Renal pelvis (tissue), 12 donors: ENCODE measurements at places on chromosomes 6 and 20.
A peak's percentile ranks its signal among the peaks of the same experiment; 100 is the strongest.

DNA sequence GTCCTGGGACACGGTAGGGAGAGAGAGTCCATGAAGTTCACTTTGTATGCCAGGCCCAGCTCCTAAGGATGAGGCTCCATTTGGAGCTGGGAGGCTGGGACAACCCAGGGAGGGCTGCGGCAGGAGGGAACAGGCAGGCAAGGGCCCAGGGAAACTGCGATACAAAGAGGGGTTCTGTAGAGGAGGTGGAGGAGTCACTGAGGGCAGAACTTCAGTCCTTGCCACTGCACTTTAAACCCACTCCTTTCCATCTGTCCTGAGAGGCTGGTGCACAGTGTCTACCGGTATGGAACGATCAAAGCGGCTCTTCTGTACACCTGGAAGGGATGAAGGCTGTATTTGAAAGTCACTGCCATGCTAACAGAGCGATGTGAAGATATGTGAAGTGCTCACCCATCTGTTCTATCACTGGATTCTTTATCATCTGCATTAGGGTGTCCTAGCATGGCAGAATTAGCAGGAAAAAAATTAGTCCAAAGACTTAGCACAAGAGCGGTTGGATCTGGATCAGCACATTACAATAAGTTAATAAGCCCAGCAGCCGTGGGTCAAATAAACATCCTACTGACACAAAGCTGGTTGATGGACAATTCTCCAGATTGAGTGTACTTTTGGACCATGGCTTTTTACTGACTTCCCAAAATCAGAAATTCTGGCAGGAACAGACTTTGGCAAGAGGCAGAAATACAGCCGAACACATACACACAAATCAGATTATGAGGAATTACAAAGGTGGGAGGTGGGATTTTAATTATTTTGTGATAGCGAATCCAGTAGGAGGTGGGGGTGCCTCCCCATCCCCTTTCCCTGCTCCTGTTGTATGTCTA, 20.9 kb upstream of the ZFAND3 start:
- no peak for DNase-seq

DNA sequence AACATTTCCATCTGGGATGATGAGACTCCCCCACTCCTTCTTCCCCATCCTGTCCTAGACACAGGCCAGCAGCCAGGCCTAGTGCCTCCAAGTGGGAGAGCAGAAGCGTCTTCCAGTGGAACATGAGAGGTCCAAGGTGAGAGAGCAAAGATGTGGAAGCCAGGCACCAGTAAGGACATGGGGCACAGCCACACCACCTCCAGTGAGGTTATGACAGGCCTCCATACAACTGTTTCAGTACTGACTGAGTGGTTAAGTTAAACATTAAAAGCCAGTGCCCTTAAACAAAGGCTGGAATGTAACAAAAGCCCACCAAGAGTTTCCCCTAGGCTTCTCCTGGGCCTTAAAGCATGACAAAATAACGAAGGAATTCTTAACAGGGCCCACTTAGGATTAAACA, 5.3 kb downstream of the ZBTB24 start:
- peak; percentile 33 for DNase-seq

- no peak for DNase-seq
These were observed 180.4 kb downstream of the AIG1 start for GRCh38 chr6:143241111-143241510.

GRCh38 chr6:82646231-82646615, 282.6 kb downstream of the TPBG start:
- DNase-seq, result no peak

- DNase-seq, result no peak
These were observed 46.9 kb upstream of the SMIM29 start for GRCh38 chr6:34295721-34296120.

GRCh38 chr6:96186094-96186493, 170.3 kb downstream of the FUT9 start:
- no peak for DNase-seq

DNA sequence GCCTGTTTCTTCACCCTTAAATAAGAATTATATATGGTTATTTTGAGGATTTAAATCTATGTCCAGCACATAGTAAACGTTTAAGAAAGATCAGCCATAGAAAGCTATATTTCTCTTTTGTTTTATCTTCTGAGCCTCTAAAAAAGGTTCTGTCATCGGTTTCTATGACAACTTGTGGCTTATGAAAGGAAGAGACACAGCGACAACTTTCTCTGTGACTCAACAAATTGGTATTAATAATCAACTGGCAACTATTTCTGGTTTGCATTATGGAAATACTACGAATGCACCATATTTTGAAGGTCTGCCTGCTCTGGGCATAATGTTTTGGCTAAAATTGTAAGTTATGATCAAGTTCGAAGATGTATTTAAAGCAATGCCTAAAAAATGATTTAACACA, 751.0 kb downstream of the CD109 start:
- no peak for DNase-seq

DNA sequence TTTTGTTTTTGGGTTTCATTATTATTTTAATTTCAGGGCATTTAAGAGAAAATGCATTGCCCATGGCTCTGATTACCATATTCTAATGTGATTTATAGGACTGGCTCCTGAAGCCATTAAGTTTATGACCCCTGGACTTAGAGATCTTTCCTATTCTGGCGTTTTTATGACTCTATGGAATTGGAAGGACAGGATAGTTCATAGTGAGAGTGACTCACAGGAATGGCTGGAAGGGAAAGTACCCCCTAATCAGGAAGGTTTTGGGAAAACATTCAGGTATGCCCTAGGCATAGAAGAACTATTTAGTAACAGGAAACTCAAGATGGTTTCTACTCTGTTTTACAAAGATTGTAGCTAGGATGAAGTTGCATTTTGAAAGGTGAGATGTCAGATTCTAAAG, 108.6 kb upstream of the SLC2A12 start:
- DNase-seq, result no peak

- DNase-seq, result no peak
These were observed 25.0 kb downstream of the FOXP4 start for GRCh38 chr6:41571021-41571780.

DNA sequence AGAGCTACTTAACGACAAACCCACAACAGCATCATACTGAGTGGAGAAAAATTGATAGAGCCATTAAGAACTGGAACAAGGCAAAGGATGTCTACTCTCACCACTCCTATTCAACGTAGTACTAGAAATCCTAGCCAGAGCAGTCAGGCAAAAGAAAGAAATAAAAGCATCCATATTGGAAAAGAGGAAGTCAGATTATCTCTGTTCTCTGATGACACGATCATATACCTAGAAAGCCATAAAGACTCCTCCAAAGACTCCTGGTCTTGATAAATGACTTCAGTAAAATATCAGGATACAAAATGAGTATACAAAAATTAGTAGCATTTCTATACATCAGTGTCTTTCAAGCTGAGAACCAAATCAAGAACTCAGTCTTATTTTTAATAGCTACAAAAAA, 17.0 kb upstream of the FHL5 start:
- no peak for DNase-seq

DNA sequence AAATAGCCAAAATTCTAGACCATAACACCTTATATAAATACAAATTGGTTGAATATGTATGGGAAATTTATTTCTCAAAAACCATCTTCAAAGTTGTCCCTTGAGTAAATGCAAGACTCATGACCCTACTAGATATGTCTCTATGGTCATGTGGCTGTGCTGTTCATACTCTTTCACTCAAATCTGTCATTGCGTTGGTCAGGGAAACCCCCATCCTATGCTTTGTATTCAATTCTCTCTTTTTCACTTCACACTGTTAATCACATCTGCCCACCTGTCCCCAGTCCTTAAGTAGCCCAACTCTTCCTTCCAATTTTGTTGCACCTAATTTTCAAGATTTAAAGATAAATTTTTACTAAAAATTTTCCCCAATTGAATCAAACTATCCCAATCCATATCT, 51.0 kb downstream of the RPS12 start:
- DNase-seq, result no peak

DNA sequence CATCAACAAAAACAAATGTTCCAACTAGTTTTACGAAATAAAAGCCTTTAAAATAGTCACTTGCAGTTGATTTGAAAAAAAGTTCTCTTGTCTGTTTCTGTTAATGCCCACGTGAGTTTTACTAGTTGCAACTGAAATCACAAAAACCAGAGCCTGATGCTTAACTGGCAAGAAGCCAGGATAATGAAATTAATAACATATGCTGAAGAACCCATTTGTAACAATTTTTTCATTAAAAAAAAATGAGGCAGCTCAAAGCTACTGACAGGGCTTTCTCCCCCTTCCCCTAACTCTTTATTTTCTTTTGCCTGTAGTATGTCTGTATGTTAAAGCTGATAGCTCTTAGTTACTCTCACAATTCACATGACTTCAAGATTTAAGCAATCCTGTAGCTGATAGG, 132.7 kb upstream of the EYA4 start:
- no peak for DNase-seq

DNA sequence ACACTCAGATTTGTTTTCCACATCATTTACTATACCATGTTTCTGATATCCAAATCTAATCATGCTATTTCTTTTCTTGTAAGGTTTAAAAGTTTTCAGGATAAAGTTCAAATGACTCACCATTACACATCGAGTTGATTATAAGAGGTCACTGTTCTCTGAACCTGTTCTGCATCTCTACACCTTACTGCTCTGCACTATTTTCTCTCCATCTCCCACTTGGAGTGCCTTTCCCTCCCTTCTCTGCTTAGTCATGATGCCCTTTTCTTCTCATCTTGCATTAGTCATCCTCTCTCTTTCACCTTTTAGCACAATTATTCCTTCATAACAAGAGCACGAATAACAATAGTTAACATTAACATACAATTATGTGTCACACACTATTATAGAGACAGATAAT, 37.5 kb upstream of the FUT9 start:
- DNase-seq, result no peak

- no peak for DNase-seq
These were observed 477.6 kb downstream of the EPM2A start for GRCh38 chr6:145257704-145258103.

- DNase-seq, result no peak
These were observed 475.4 kb downstream of the EYS start for GRCh38 chr6:65231616-65232015.
